Activated T-helper 1 cell treated with anti-CD3 and anti-CD28 coated beads, Interleukin-2, amount 50 U/mL, for 16 hours (primary cell): ENCODE measurements at places on chromosomes 16 and 17.

- no peak for DNase-seq
Measured at GRCh38 chr16:67039260-67040020, 10.5 kb downstream of the CBFB start.

- no peak for DNase-seq
Measured at GRCh38 chr17:60164697-60165096, 14.9 kb downstream of the CA4 start.

- DNase-seq, result no peak
Measured at GRCh38 chr16:88391144-88391850, 8.5 kb downstream of the ZNF469 start.

DNA sequence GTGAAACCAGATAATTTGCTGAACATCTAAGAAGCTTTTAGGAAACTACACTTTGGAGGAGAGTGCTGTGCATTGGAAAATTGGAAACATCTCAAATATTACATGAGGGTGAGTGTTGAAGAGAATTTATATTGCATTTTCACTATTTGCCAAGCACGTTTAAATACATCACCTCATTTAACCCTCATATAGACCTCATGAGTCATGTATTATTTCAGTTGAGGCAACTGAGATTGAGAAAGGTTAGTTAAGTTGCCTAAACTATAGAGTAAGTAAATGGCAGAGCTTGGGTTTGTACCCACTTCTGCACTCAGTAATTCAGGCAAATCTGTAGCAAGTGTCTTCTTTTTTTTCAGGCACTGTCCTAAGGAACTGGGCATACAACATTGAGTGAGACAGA, 3.7 kb upstream of the NLK start:
- no peak for DNase-seq

- no peak for DNase-seq
Measured at GRCh38 chr17:59115474-59115873, 8.8 kb upstream of the TRIM37 start.
